Natural killer cell treated with Interleukin-12 subunit alpha and Interleukin-12 subunit beta and Interleukin-15 and Interleukin-18, amount 100 ng/mL, for 72 hours (primary cell): ENCODE measurements at places on chromosomes 2 and 18. TPM values are rescaled to one million over a fixed set of nuclear protein-coding genes. Genes with fewer than 3 reads are reported as not detected.

DNA sequence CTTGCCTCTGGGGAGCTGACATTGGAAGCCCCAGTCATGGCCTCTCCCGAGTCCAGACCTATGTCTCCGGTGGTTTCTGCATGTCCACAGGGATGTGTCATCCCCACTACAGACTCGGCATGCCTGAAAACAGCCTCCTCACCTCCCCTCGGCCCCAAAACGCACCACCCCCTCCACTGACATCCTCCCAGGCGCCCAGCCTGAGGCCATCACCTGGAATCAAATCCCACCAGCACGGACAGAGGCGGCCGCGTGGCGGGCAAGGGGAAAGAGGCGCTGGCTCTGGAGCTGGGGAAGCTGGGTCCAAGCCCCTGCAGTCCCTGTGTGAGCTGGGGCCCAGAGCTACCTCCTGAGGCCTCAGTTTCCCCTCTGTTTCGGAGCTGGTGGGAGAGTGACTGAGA, 69.9 kb upstream of the SMAD7 start:
- DNase-seq = peak; percentile 8

DNA sequence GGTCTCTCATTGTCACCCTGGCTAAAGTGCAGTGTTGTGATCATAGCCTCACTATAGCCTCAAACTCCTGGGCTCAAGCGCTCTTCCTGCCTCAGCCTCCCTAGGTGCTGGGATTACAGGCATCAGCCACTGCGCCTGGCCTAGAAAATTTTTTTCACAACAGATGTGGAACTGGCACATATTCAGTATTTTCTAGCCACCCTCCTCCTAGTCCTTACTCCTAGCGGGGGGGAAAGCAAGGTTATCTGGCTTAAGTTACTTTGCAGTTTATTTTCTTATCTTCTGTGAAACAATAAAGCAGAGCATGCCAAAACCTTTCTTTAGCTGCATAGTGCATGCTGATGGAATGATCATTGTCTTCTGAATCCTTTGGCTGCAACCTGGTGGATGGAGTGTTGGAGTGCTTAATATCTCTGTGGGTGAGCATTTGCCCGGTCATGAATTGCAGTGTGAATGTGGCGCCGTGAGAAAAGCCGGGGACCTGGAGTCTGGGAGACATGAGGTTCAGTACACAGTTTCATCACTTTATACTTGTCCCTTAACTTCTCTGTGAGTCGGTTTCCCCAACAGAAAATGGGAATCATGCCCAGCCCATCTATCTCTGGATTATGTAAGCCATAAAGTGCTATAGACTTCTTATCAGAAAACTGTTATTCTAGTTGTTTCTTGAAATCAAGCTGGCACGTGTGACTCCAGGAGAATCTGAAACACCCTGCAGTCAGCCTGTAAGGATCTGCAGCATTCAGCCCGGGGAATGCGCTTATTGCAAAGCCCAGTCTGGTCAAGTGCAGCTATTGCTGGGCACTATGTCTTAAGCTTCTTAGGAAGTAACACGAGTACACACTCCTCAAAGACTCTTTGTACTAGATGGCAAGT, 38.2 kb upstream of the MAP3K20 start:
- no peak for DNase-seq

PFN4 gene
- 1.2 TPM for total RNA-seq

ALPI gene
- total RNA-seq = not detected

ADD2 gene
- total RNA-seq = 4.8 TPM

PLCL1 gene
- 0.95 TPM for total RNA-seq
